GM12865 (cell line): ENCODE measurements at places on chromosomes 11 and 22.

GRCh38 chr22:18050065-18050464, 25.7 kb upstream of the MICAL3 start:
- no peak for DNase-seq

DNA sequence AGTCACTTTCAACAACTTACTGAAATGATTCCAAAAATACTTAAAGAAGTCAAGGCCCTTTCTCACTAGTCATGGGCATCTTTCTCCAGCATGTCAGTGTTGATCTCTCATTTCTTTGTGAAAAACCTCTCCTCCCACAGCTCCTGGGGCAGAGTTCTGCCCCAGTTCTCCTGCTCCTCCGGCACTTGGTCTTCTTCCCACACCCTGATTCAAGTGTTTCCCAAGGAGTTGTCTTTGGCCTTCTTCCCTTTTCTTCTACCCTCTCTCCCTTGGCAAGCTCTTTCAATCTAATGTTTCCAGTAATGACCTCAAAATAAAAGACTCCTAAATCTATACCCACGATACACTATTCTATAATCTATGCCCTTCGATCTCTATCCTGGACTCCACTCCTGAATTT, 42.1 kb upstream of the CCDC34 start:
- no peak for DNase-seq

GRCh38 chr11:30467176-30467575, 119.0 kb downstream of the MPPED2 start:
- DNase-seq: no peak

DNA sequence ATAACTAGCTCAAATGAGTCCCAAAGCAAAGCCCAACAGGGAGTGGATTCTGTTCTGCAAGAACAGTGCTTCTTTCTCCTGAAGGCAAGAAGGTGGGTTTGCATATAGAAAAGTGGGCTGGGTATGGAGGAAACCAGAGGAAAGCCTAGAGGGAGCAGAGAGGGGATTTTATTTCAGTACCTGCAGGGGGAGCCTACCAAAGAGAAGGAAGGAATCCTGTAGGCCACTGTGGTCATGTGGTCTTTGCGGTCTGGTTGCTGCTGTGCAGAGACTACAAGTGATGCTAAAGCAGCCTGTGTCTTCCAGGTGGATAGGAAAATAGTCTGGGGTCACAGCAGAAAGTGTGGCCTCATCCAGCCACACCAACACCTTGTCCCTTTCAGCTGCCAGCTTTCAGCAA, 33.2 kb upstream of the ZBTB16 start:
- peak; percentile 18 for DNase-seq

GRCh38 chr11:64916040-64916774, 802 bp downstream of the ATG2A start:
- peak; percentile 73 for DNase-seq

DNA sequence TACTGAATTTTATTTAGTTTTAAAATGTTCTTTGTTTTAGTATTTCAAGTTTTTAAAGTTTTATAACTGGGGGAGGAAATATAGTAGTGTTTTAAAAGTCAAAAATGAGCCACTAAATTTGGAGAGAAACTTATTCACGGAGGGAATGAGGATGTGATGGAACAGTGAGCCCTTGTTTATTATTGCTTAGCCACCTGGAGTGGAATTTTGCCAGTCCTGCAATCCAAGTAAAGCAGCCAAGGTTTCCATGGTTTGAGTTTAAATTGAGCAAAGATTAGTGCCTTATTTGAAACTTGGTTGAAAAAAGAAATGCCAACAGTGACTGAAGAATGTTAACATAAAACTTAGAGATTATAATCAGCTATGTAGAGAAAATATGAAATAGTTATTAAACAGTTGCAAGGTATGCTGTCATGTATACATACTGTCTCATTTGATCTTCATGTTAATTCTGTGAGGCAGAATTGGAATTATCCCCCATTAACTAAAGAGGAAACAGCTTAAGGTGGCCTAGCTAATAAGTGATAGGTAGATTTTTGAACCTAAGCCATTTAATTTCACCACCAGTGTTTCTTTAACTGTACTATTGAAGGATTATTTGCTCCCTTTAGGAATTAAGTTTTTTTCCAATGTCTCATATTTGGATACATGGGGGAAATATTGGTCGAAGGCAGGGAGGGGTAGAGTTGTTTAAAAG, 36.4 kb downstream of the SWAP70 start:
- DNase-seq: no peak

DNA sequence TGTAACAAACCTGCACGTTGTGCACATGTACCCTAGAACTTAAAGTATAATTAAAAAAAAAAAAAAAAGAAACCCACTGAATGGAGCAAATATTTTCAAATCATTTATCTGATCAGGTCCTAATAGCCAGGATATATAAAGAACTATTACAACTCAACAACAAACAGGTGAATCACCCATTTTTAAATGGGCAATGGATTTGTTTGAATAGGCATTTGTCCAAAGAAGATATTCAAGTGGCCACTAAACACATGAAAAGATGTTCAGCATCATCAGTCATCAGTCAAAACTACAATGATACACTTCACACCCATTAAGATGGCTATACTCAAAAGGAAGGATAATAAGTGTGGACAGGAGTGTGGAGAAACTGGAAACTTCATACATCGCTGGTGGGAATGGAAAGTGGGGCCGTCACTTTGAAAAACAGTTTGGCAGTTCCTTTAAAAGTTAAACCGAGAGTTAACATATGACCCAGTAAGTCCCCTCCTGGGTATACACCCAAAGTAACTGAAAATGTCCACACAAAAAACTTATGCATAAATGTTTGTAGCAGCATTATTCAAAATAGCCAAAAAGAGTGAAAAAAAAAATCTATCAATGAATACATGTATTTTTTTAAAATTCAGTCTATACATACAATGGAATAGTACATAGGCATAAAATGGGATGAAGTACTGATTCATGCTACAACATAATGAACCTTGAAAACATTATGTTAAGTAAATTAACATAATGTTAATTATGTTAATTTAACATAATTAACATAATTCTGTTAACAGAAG, 53.1 kb downstream of the ARRB1 start:
- no peak for DNase-seq

- DNase-seq: no peak
These were observed 72.2 kb upstream of the TSPAN18 start for GRCh38 chr11:44654596-44654995.

GRCh38 chr22:49080631-49081030, 747.0 kb downstream of the BRD1 start:
- DNase-seq: no peak
